MV-4-11 (cell line): ENCODE measurements at places on chromosomes 2 and 18.
A peak's percentile ranks its signal among the peaks of the same experiment; 100 is the strongest.

- DNase-seq = peak; percentile 64
Observed at GRCh38 chr2:70919672-70920366, 15.9 kb upstream of the ATP6V1B1 start.

- DNase-seq = no peak
Observed at GRCh38 chr2:11250400-11251196, 93.8 kb downstream of the ROCK2 start.

- DNase-seq = no peak
Observed at GRCh38 chr2:238226698-238227586, 12.9 kb downstream of the HES6 start.

GRCh38 chr2:43027097-43027873 is 199.1 kb downstream of the ZFP36L2 start:
- DNase-seq = no peak

DNA sequence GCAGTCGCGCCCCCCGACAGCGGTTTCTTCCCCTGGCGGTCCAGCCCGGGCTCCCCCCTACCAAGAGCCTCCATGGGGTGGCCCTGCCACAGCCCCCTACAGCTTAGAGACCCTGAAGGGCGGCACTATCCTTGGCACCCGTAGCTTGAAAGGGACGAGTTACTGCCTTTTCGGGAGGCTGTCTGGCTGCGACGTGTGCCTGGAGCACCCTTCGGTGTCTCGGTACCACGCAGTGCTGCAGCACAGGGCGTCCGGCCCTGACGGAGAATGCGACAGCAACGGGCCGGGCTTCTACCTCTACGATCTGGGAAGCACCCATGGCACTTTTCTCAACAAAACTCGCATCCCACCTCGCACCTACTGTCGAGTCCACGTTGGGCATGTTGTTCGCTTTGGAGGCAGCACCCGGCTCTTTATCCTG is 475 bp downstream of the SLC4A1AP start:
- DNase-seq = no peak

DNA sequence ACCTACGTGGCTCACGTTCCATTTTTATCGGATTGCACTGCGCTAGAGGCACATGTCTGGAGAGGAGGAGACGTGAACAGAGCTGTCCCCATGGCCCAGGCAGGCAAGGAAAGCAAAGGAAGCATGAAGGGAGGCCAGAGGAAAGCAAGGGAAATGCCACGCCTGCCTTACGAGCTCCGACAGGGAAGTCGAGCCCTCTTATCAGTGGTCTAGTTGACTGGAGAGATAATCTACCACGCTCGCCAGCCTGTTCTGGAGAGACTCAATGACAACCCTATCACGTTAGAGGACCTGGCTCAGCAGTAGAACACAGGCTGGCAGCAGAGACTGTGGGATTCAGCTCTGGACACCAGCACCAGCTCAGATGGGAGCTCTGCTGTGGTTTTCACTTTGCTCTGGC is 202.6 kb upstream of the ID2 start:
- DNase-seq = no peak

DNA sequence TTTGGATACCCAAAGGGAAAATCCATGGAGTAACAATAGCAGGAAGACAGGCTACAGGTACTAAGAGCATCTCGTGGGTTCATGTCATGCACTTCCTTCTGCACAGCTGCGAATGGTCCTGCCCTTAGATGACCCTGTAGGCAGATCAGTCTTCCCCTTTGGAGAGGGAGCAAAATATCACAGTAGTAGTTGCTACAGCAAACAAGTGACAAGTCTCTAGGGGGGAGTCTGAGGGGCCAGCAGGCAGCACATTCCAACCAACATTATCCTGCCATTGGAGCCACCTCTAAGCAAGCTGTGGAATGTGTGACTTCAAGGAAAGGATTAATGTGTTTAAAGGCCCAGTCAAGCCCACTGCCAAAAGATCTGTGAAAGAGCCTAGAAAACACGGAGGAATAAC is 273.2 kb upstream of the PARD3B start:
- DNase-seq = no peak

DNA sequence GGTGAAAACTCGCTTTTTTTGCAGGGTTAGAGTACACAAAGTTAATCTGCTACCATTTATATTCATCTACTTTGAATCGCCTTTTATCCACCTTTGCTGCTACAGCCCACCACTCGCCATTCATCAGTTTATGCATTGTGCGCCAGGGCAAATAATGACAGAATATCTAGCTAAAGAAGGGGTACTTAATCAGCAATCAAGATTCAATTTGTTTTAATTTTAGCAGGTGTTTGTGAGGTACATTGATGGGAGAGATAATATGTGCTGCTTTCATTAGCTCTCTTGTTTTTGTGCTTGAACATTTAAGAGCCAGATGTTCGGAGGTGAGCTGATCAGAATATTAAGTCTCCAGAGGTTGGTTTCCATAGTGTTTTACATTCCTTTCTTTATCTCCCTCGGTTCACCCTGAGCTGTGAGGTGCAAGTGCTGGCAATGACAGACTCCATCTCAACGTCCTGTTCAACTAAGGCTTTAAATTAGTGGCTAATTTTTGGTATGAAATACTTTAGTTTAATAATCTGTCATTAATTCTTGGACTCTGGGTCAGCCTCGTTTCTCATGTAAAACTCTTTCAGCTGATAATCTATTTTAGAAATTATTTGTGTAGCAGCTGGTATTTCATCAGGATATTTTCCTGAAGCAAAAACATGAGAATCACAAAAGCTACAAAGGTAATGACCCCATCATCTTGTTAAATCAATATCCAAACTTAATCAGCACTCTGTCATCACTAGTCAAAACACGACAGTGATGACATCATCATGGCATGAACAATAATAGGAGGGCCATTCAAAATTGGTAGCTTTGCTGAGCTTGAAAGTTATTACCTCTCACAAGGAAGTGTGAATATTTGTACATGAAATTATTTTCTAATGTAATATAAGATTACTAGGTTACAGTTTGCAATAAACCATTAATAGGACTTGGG is 479.9 kb upstream of the FANCL start:
- DNase-seq = no peak

DNA sequence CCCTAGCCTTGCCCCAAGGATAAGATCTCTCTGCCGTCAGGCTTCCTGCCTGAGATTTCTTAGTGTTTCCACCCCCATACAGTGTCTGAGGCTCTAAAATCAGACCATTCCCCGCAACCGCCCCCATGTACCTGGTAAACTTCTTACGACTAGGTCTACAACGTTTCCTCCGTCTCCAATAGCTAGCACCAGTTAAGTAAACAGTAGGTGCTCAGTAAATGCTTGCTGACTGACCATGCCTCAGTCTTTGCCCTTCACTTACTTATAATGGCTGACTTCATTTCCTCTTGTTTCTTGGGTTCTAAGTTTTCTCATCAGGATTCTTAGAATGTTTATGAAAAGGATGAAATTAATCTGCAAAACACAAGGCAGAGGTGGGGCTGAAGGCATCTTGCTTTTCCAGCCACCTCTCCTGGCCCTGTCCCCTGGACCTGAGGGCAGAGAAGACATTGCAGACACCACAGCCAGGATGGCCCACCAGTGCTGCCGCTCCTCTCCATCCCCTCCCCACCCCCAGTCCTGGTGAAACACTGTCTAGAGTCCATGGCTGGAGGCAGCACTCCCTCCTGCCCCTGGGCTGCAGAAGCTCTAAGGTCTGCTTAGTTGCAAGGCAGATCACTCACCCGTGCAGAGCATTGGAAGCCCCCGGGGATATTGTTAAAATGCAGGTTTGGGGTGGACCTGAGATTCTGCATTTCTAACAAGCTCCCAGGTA is 16.9 kb downstream of the TMEM37 start:
- no peak for DNase-seq

DNA sequence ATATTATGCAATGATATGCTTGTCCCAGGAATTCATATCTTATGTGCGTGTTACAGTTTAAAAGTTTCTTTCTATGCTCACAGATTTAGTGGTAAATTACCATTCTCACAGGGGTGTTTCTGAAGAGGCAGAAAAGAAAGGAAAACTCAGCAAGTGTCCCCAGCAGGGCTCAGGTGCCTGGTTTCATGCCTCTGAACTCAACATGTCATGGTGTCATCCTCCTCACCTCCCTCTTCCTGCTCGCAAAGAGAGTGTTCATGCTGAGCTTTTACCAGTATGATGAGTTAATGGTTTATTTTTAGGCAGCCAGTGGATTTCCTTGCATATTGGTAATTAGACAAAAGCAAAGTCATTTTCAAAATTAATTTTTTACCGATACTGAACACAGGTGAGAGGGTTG is 492.9 kb upstream of the ZEB2 start:
- DNase-seq = no peak

DNA sequence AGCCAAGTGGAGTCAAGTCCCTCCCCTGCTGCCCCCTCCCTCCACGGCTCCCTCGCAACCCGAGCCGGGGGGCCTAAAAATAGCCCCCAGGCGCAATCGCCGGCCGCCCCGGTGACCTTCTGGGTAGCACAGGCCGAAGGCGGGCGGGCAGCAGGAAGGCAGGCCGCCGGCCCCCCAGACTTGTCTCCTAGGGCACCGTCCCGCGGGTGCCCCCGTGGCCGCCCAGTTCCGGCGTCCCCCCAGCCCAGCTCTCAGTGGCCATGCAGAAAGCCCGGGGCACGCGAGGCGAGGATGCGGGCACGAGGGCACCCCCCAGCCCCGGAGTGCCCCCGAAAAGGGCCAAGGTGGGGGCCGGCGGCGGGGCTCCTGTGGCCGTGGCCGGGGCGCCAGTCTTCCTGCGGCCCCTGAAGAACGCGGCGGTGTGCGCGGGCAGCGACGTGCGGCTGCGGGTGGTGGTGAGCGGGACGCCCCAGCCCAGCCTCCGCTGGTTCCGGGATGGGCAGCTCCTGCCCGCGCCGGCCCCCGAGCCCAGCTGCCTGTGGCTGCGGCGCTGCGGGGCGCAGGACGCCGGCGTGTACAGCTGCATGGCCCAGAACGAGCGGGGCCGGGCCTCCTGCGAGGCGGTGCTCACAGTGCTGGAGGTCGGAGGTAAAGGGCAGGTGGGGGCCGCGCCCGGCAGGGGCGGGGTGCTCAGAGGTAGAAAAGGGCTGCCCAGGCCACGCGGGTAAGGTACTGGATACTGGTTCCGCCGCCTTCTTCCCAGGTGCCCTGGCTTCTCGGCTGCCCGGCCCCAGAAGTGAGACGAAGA is at the start of gene SPEG:
Gene SPEG, plus strand, starts transcription at position 126 of the 808 bp plus-strand sequence. Its CDS starts 135 bp downstream, at position 261.
- DNase-seq = no peak

- no peak for DNase-seq
Observed at GRCh38 chr2:88770016-88770415, 78.5 kb downstream of the RPIA start.

DNA sequence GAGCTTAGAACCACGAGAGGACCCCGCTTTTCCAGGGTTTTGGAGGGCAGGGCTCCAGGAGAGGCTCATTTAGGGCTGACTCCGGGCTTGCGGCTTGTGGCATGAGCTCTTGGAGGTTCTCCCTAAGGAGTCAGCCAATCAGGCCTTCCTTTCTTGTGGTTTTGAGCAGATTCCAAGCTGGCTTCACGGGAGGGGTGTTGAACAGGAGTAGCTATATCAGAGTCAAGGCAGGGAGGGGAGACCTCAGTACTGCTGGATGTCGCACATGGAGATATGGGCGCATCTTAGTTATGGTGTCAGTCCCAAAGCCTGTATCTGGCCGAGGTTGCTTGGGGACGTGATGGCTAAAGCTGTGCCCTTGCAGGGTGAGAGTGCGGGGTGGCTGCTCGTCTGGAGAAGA is 98.6 kb downstream of the AGAP1 start:
- DNase-seq = no peak

GRCh38 chr2:217288472-217289063 is 428.7 kb upstream of the TNP1 start:
- no peak for DNase-seq

DNA sequence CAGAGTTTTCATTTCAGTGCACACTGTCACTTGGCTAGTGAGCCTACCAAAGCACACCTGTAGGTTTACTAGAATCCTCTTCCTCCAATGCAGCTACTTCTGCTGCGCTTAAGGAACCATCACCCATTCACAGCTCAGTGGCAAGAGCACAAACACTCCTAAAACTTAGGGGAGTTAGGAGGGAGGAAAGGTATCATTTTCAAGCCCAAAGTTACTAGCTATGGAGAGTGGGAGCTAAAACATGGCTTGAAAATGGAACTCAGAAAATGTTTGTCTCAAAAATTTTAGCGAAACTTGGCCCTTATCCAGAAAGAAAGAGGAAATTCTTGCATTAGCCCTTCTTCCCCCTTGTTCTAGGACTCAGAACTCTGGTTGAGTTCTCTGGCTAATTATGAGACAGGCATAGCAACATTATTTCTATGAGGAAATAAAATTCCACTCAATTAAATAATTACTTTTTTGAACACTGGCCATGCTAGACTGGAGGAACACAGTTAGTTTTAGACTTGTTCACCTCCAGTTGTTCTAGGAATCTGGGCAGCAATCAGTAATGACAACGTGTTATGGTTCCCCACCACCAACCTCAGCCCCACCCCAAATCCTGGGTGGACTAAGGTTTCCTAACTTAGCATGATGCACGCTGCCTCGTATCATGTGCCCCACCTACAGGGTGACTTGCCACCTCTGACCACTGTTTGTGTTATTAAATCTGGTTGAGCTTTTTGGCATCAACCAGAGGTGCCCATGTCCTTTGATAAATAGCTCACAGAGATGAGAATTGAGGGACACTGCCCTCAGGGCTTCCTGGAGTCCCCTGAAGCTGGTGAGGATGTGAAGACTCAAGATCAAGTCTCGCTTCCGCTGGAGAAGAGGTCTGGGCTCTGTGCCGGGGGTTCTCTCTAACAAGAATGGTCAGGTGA is 32.8 kb downstream of the LPIN2 start:
- DNase-seq = peak; percentile 64

- DNase-seq = no peak
Observed at GRCh38 chr2:2104331-2104730, 226.7 kb downstream of the MYT1L start.
